AG20443 (cell line): ENCODE measurements at places on chromosomes 4 and X.

DNA sequence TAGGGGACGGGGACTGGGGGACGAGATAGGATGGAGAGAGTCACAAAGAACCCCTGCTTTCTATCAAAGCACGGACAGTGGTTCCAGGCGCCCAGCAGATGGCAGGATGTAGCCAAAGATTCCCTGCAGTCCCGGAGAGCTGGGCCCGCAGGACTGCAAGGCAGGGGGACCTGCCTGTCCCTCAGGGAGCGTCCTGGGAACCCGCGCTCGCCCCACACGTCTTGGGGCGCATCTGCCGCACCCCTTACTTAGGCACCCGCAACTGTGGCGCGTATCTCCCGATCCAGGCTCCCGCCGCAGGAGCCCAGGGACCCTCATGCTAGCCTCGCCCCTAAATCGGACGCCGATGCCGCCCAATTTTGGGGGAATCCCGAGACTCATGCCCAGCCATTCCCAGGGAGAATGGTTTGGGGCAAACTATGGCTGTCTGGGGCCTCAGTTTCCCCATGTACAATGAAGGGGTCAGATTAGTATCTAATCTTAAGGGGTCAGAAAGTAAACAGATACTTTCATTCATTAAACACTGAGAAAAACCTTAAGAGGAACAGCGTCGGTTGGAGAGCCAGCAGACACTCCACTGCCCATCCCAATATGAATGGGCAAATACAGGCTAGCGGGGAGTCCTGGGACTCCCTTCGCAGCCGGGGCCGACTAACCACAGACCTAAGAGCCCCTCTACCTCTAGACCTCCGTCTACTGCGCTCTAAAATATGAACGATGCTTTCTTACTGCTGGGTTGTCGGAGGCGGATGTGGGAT is 581 bp upstream of the STK32B start:
- DNase-seq: peak; percentile 92

GRCh38 chr4:102959496-102959895 is 60.0 kb downstream of the SLC9B1 start:
- peak; percentile 6 for DNase-seq

GRCh38 chr4:83255584-83255983 is 29.0 kb downstream of the COQ2 start:
- no peak for DNase-seq

DNA sequence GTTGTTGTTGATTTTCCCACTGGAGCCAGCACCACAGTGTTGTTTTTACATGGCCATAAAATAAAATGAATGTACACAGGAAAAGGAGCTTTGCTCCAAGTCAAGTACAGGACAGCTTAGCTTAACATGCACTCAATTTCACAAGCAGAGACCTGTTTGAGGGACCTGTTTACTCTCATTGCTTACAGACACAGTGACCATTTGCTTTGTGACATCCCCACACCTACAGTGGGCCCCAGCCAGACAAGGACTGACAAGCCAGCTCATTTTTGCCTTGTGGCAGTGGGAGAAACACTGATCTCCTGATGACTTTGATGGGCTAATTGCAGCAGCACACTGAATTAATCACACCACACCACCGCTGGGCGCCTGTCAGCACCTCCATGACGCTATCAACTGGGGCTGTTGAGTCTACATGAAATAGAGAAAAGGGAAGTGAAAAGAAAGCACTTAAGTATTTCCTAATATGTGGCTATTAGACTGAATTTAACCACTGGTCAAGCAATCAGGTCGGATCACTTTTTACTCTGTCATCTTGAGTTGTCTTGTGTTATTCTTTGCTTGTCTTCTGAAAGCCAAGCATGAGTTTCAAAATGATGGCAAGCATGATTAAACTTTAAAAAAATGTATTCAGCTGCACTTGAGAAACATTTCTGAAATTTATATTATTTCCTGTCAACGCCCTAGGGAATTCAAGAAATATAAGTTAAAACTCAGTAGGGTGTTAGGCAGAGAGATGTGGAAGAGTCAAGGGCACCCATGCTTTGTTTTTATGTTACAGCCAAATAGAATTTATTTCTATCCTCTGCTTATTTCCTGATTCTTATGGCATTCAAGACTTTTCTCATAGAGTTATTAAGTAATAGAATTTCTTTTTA is 557.7 kb downstream of the RAB28 start:
- DNase-seq: no peak

GRCh38 chr4:7803371-7803770 is 136.3 kb downstream of the AFAP1 start:
- DNase-seq: no peak

DNA sequence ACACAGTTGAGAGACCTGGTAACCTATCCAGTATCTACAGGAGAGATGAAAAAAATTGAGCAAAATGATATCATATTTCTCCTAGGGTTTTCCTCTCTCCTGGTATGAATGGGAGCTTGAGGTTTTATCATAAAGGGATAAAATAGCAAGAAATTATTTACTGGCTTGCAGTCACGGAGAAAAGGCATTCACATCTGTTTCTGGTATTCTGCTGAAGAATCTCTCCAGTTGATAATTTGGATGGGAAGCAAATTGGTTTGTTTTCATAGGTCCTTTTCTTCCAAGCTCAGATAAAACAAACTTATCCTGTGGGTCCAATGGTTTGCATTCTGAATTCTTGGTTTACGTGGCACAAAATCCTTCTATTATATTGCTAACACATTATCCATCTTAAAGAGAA is 83.1 kb upstream of the GYPA start:
- DNase-seq: no peak

DNA sequence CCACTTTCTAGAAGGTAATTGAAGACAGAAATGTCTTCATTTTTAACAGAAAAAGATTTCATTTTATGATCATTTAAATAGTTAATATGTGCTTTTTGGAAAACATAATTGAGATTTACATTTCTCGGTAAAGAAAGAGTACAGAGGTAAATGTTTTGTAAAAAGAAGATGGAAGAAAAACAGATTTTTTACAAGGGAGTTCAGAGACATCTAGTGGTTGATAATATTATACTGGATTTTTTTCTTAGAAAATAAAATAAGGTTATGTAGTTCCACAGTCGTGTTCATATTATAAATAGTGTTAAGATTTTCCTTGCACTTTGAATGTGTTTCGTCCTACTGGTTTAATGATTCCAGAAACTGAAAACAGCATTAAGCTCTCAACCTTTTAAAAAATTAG is 60.6 kb downstream of the SMARCA1 start:
- DNase-seq: no peak

DNA sequence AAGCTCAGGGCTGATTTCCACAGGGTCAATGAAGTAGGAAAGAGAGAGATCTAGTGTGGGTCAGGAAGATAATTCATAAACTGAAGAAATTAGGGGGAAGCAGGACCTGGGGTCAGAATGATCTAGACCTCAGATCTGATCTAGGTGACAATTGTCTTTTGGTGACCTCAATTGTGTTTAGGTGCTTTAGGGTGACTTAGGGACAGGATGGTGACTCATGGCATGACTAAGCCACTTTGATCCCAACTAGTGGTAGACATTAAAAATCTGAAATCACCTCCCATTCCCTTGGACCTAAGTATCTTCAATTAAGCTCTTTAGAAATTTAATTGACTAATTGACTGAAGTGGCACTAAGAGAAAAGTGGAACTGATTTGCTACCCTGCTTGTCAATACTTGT is 36.7 kb upstream of the GRXCR1 start:
- DNase-seq: no peak
